Body of pancreas (tissue), 4 donors: ENCODE measurements at places on chromosomes 6 and 20. TPM values are rescaled to one million over a fixed set of nuclear protein-coding genes. Genes with fewer than 3 reads are reported as not detected.
A peak's percentile ranks its signal among the peaks of the same experiment; 100 is the strongest.

DNA sequence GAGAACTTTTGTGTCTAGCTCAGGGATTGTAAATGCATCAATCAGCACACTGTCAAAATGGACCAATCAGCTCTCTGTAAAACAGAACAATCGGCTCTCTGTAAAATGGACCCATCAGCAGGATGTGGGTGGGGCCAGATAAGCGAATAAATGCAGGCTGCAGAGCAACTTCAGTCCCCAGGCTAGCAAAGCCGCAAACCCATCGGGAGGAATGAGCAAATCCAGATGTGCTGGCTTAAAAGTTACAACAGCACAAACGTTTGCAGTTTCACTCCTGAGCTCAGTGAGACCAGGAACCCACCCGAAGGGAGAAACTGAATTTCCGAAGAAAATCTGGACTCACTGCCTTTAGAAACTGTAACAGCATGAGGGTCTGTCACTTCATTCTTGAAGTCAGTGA is 21.9 kb upstream of the MBOAT1 start:
- no peak for DNase-seq

BAK1 gene
- total RNA-seq: 2.3 TPM

GRCh38 chr6:31521835-31522234 is 6.9 kb upstream of the MCCD1 start:
- DNase-seq: no peak

DNA sequence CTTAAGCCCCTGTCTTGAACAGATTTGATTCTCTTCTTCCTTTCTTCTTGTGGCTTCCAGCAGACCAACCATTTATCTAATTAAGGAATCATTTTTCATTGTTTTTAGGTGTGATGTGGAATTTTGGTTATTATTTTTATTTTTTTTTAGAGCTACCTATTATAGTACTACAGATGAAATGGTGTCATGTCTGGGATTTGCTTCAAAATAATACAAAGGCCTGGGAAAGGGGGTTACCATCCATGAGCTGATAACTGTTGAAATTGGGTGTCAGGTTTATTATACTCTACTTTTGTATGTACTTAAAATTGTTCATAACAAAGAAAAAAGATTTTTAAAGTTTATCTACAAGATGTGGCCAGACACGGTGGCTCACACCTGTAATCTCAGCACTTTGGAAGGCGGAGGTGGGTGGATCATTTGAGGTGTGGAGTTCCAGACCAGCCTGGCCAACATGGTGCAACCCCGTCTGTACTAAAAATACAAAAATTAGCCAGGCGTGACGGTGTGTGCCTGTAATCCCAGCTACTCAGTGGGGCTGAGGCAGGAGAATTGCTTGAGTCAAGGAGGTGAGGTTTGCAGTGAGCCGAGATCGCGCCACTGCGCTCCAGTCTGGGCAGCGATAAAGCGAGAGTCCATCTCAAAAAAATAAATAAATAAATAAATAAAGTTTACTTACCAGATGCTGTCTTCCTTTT is 561 bp downstream of the IL22RA2 start:
- DNase-seq: no peak

- no peak for DNase-seq
These were observed at the start of gene MMP24 for GRCh38 chr20:35226126-35226883. Gene MMP24 (plus strand): TSS chr20:35226690. CDS start chr20:35226739, 49 bp downstream.

PPP1R11 gene
- total RNA-seq: 18.9 TPM

DNA sequence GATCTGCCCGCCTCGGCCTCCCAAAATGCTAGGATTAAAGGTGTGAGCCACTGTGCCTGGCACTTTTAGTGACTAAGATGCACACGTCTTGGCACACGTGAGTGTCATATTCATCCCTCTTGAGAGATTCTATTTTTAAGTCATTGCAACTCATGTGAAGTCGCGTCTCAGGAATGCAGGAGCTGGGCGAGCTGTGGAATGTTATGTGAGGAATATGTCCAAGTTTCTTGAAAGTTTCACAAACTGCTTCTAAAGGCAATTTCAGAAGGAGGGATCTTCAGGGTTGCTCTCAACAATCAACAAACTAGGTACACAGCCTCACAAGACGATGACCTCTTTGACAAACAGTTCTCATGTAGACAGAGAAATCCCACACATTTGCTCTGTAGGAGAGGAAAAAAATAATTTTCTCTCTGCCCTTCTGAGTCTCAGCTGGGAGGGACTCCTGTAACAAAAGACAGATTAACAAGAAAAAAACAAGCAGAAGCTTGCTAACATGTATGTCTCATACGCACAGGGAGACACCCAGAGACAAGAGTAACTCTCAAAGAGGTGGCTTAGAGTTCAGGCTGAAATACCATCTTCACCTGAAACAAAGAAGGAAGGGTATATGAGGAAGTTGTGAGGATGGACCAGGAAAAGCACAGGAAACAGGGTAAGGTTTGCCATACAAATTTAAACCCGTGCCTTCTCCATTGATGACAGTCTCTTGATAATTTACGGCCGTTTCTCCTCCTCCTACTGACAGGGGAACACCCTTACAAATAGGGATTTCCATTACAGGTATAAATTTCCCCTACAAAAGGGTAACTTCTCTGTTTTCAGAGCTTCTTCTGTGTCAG is 45.3 kb upstream of the FAM50B start:
- no peak for DNase-seq

DNA sequence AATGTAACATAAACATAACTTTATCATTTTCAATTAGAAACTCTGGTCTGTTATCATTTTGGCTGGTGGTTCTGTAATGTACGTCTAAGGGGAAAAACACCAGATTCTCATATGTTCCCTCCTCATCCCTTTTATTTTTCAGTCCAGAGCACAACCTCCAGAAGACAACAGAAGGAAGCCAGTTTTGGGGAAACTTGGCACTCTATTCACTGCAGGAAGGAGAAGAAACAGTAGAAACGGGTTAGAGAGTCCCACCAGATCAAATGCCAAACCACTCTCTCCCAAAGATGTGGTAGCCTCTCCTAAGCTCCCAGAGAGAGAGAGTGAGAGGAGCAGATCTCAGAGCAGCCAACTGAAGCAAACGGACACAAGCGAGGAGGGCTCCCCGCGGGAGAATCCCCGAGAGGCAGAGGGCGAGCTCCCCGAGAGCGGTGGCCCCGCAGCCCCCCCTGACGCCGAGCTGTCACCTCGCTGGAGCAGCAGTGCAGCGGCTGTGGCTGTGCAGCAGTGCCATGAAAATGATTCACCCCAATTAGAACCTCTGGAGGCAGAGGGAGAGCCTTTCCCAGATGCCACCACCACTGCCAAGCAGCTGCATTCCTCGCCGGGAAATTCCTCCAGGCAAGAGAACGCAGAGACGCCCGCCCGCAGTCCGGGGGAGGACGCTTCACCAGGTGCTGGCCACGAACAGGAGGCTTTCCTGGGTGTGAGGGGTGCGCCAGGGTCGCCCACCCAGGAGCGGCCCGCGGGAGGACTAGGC is 117.8 kb downstream of the RTN4IP1 start:
- DNase-seq: peak; percentile 41

- peak; percentile 55 for DNase-seq
These were observed 41.9 kb upstream of the SUPT3H start for GRCh38 chr6:45419571-45420082.

- no peak for DNase-seq
These were observed 608.0 kb downstream of the PHF3 start for GRCh38 chr6:64243618-64244017.

GRCh38 chr6:70651326-70651905 is 16.3 kb upstream of the SMAP1 start:
- no peak for DNase-seq

GRCh38 chr6:133298801-133299200 is 57.6 kb downstream of the EYA4 start:
- no peak for DNase-seq

GRCh38 chr6:163333038-163333437 is 81.5 kb upstream of the QKI start:
- DNase-seq: no peak

SIGLEC1 gene
- total RNA-seq: 5.9 TPM

PLN gene
- 0.99 TPM for total RNA-seq

SPATS1 gene
- not detected for total RNA-seq

KIF25 gene
- total RNA-seq: 1.8 TPM

- DNase-seq: no peak
These were observed 1.1 kb upstream of the NCOA3 start for GRCh38 chr20:47500554-47500953.

GRCh38 chr20:10350188-10350842 is 83.7 kb downstream of the MKKS start:
- no peak for DNase-seq

DNA sequence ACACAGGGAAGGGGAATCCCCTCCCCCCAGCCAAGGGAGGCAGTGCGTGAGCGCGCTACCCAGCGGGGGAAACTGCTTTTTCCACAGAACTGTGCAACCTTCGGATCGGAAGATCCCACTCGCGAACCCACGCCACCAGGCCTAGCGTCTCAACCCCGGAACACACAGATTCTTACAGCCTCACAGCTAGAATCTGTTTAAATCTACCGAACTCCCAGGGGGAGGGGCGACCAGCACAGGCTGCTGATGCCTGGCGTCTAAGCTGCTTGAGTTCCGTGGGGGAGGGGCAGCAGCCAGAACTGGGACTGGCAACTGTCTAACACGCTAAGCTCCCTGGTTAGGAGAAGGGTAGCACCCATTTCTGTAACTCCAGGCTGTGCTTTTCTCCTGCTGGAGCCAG is 217.3 kb upstream of the TENT5A start:
- DNase-seq: no peak

DNA sequence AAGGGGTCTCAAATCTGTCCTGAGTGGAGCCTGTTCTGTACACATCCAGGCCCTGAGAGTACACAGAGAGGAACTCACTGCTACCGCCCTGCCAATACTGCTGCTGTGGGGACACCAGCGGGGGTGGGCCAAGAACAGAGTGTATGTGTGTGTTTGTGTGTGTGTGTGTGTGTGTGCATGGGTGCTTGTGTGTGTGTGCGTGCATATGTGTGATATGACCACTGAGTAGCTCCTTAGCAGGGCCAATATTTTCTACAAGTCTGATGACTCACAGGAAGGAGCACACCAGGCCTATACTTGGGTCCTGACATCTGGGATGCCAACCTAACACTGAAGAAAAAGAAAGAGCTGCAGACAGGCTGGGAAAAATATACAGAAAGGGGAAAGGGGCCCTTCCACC is 1.4 kb downstream of the RAET1E start:
- DNase-seq: no peak

ASIP gene
- total RNA-seq: not detected

DNA sequence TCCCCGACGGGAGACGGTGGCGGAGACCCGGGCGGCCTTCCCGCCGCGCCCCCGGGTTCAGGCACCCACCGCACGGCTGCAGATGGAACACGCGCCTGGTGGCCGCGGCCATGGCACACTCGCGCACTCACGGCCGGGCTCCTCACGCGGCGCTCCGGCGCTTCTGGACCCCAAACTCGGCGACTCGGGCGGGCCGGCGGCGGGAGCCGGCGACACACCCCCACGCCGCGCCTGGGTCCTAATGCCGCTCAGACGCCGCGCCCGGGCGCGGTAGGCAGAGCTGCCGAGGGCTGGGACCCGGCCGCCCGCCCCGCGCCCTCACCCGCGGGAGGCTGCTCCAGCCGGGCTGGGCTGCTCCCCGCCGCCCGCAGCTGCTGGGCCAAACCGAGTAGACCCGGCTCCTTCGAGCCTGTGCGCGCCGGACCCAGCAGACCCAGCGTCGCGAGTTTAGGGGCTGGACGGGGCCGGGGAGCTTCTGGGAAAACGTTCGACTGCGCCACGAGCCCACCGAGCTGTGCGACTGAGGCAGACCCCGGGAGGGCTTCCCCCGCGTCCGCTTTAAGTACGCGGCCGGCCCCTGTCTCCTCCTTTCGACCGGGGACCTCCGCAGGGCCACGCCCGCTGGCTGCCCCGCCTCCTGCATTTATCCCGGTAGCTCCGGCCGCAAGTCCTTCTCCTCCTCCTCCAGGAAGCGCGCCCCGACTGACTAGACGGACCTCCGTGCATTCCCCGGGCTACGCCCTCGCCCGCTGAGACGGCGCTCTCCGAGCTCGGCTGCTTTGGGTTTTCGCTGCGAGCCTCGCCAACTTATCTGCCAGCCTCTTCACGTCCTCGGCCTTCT is at the start of gene SLC4A11:
SLC4A11 (minus strand) TSS at position 165 of the 841 bp plus-strand sequence; CDS start at position 112, 53 bp downstream.
- DNase-seq: peak; percentile 67

CEP162 gene
- total RNA-seq: 3.0 TPM

PROKR2 gene
- not detected for total RNA-seq

CEP250 gene
- total RNA-seq: 27.0 TPM

GRCh38 chr6:166258854-166259276 is 49.3 kb downstream of the PRR18 start:
- DNase-seq: no peak

DNA sequence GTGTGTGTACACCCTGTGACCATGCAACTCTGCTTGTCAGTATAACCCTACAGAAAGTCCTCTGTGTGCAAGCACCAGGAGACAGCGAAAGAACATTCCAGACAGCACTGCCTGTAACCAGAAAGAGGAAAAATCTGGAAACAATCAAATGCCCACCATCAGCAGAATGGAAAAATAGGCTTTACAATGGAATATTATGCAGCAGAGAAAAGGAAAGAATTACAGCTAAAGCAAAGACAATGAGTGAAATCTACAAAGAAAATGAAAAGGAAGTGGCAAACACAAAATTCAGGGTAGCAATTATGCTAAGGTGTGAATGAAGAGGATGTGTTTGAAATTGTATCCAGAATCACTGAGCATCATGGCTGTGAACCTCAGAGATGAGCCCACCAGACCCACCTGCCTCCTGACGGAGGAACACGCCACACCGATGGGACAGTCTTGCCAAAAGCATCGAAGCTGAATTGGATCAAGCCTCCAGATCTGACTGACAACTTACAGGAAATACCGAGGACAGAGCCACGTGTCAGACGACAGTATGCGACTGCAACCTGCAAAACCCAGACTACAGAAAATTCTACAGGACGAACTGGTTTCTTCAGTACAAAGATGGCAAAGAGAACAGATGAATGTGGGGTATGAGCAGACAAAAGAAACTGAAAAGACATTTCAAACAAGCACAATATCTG is 133.2 kb downstream of the NFATC2 start:
- no peak for DNase-seq

DNA sequence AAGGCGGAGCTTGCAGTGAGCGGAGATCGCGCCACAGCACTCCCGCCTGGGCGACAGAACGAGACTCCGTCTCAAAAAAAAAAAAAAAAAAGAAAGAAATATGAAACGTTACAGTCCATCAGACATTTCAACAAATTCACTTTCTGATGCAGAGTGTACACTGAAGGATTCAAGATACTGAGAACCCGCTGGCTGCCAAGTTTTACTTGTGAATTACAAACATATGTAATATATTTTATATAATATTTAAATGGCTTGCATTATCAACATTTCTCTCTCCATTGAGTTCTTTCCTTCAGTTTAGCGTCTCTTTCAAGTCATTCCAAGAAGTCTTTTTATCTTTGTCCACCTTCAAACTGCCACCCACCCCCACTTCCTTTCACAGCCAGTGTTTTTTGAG is 240.9 kb upstream of the RNF217 start:
- DNase-seq: no peak

SNTA1 gene
- total RNA-seq: 22.6 TPM

RIPPLY2 gene
- total RNA-seq: not detected

GRCh38 chr6:16505711-16506357 is 255.4 kb downstream of the ATXN1 start:
- DNase-seq: no peak

SAPCD1 gene
- total RNA-seq: 2.6 TPM
